CD4-positive, alpha-beta T cell treated with Interleukin-17A for 1 hour (primary cell): ENCODE measurements at places on chromosomes 7 and 10.

DNA sequence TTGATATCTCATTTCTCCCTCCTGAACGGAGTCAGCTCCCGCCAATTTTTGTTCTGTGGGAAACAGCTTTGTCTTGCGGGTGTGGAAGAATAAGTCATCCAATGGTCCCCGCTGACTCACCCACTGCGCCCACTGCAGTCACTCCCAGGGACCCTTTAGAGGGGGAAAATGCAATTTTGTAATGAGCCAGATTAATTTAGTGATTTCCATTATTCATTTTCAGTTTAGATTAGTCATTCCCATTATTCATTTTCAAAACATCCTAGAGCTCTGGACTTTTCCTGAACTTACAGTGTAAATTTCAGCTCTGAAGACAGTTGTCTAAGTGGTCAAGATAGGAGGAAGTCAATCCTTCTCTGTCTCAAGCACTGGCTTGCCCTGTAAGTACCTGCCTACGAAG is 154.9 kb upstream of the TMEM72 start:
- no peak for DNase-seq

DNA sequence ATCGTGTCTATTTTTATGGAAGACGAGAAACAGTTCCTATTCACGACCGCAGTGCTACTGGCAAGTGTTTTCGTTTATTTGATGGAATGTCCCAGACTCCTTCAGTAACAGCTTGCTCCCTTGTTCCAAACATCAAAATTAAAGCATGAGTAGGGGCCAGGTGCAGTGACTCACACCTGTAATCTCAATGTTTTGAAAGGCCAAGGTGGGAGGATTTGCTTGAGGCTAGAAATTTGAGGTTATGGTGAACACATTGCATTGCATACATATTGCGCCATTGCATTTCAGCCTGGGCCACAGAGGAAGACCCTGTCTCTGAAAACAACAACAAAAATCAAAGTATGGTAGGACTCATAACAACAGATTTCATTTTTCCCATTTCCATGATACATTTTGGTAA is 22.8 kb downstream of the PTTG1IP2 start:
- no peak for DNase-seq

- no peak for DNase-seq
These were observed 153.9 kb downstream of the CDH23 start for GRCh38 chr10:71550628-71551027.

GRCh38 chr10:14160299-14160698 is 170.4 kb downstream of the FRMD4A start:
- DNase-seq = no peak

- no peak for DNase-seq
These were observed 705.6 kb upstream of the PHF14 start for GRCh38 chr7:10268034-10268433.

GRCh38 chr10:132069122-132069848 is 3.5 kb downstream of the JAKMIP3 start:
- no peak for DNase-seq

GRCh38 chr10:62992145-62992721 is 140.9 kb upstream of the NRBF2 start:
- DNase-seq = no peak

DNA sequence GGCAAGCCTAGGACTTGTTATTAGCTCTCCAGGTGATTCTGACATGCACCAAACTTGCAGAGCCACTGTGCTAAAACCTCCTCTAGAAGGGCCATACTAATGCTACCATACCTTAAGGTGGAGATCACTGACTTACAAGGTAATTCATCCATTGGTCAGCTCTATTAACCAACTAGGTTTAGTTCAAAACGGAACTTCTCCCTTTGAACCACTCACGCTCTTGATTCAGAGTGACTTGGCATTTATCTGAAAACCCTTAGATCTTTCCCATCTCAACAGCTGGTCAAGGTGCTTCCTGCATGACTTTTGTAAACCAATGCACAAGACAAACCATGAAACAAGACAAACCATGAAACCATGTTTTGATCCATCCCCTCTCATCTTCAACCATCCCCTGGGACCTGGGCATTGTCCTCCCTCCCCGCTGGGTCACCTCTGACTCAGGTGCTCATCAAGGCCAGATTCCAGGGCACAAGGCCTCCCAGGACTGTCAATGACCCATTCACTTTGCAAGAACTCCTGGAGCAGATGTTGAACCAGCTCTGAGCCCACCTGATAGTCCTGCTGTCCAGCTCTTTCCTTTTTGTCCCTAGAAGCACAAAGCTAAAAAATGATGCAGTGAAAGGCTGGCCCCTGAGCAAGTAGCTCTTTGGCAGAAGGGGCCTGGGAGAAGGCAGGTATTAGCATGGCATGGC is 18.8 kb downstream of the IMPDH1 start:
- DNase-seq = no peak

DNA sequence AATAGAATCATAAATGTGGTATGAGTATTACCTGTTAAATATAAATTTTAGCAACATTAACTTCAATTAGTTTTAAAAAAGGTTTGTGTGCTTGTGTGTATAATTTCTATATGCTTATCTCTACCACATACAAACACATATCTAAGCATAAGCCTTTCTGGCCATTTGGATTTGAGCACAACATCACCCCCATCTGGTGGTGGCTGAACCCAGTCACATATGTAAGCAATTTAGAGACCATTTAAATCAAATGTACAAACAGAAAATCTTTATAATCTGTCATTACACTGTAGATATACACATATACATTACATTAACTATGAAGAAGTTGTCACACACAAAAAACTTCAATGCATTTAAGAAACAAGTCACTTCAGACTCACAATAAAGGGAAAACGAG is 31.7 kb downstream of the GPR22 start:
- peak; percentile 34 for DNase-seq

DNA sequence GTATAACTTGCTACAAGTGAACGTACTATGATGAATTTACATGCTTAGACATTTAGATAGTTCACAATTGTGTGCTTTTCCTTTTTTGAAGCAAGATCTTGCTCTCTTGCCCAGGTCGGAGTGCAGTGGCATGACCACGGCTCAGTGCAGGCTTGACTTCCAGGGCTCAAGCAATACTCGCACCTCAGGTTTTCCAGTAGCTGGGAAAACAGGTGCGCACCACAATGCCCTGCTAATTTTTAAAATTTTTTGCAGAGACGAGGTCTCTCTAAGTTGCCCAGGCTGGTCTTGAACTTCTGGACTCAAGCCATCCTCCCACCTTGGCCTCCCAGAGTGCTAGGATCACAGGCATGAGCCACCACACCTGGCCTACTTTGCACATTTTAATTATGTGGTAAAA is 1.8 kb downstream of the GPR15LG start:
- no peak for DNase-seq

GRCh38 chr10:79051766-79052165 is 17.0 kb upstream of the ZMIZ1 start:
- no peak for DNase-seq

DNA sequence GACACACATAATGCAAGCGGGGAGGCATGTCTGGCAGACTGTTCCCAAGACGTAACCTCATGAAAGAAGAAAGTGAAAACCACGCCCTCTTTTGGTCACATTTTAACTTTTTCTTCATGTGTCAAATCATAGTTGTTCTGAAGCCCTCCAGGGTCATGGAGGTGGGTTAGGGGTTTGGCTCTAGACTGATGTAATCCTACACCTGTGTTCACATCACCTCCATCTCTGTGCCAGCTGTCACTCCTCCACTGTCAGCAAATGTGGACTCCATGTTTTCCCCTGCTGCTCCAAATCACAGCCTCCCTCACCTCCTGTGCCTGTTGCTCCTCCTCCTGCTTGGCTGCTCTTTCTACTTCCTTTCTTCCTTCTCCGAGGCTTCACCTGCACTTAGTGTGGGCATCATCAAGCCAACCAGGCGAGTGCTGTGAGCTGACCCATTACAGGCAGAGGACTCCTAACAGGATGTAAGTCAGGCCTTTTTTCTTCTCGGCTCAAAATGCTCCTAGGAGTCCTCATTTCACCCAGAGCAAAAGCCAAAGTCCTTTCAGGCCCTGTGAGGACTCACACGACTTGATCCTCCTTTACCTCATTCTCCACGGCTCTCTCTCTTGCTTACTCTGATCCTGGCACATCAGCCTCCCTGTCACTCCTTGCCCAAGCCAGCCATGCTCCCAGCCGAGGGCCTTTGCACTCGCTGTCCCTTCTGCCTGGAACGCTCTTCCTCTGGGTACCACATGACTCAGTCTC is 66.4 kb upstream of the IFRD1 start:
- DNase-seq = peak; percentile 22

- no peak for DNase-seq
These were observed 44.8 kb upstream of the SLC16A12 start for GRCh38 chr10:89580243-89580642.

DNA sequence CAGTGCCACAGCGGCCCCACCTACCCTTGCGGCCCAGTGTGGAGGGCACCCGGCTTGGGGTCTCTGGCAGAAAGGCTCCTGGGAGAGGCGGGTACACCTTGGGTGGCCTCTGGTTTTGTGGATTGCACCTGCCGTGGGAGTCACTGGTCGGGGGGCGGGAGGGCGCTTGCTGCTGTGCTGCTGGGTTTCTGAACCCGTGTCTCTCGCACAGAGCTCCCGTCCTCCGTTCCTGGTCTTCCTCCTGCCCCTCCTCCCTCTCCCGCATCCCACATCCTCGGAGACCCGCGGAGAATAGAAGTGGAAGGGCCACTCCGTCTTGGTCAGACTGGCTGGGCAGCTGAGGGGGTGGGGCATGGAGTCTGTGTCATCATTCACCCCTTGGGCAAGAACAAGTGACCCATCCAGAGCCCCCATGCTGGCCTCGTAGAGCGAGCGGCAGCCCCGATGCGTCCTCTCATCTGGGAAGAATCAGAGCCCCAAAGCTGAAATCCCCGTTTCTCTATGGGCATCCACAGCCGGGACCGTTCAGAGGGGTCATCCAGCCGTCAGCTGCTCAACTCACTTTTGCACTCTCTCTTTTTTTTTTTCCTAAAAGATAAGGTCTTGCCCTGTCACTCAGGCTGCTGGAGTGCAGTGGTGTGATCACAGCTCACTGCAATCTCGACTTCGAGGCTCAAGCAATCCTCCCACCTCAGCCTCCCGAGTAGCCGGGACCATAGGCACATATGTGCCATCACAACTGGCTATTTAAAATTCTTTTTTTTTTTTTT is 4.0 kb downstream of the MAFK start:
- DNase-seq = no peak

GRCh38 chr10:117761695-117762094 is 219.1 kb downstream of the EMX2 start:
- DNase-seq = no peak

DNA sequence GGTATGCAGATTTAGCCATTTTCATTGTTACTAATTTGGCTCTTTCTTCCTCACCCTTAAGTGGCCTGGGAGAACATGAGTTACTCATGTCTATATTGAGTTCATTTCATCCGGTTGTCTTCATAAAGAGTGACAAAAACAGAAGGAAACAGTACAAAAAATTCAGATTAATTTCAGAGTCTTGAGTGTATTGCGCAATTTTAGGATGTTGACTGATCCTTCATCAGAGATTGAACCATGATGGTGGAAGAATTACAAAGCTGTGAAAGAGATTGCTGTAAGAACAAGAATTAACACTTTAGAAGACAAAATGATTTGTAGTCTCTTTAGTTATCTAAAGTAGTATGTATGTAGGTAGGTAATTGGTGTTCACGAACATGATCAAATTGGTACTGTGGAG is 194.0 kb upstream of the PPP1R3A start:
- no peak for DNase-seq

- DNase-seq = no peak
These were observed 57.6 kb upstream of the SLC35B4 start for GRCh38 chr7:134374291-134374690.

- no peak for DNase-seq
These were observed 117.3 kb downstream of the BMPER start for GRCh38 chr7:34022626-34023025.

GRCh38 chr7:114182837-114183236 is 231.8 kb upstream of the FOXP2 start:
- no peak for DNase-seq
